NCI-H1092 (cell line): ENCODE measurements at places on chromosomes 5 and 9.

DNA sequence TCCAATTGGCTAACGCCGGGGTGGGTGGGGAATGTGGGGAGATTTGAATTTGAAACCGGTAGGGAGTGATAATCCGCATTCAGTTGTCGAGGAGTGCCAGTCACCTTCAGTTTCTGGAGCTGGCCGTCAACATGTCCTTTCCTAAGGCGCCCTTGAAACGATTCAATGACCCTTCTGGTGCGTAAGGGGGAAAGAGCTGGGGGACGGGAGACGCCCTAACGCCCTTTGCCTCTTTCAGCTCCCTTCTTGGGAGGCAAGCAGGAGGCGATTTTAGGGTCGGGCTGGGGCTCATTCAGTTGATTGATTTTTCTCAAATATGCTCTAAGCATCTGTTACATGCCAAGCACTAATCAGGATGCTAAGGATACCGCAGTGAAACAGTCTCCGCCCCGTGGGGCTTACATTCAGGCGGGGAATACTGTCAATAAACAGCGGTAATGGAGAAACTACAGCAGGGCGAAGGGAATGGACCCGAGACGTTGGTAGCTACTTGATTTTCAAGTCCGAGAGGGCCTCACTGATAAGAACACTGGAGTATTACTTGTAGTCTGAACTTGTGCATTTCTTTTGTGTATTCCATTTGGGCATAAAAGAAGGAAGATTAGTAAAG is at the start of gene HMMR:
TSS of gene HMMR (plus strand) at position 71 of the 610 bp plus-strand sequence. CDS start at position 132, 61 bp downstream.
- DNase-seq, result no peak

DNA sequence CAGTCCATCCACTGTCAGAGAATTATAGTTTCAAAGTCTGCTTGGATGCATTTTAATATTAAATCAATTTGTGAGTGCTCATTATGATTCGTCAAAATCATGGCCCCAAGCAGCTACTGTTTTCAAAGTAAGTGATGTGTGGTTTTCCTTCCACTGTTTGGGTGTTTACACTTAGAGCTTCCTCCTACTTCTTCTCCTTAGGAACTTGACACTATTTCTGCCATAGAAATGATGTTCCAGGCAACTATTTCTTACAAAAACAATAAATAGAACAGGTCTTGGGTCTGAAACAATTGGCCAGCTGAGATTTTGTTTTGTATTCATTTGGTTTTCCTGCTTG is 132.8 kb upstream of the RAI14 start:
- no peak for DNase-seq

GRCh38 chr5:2549900-2550299 is 201.6 kb downstream of the IRX2 start:
- DNase-seq, result no peak

DNA sequence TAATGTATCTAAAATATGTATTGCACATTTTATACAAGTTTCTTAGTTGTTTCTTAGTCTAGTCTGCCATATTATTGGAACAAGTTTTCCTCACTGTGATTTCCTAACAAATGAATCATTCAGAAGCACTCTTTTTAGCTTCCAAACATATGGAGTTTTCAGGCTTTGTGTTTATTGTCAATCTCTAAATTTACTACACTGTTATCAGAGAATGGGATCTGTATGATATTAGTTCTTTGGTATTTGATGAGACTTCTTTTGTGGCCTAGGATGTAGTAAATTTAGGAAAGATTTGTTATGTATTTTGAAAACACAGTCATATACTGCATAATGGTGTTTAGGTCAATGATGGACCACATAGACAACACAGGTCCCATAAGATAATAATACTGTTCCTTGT is 25.7 kb downstream of the SREK1IP1 start:
- no peak for DNase-seq

DNA sequence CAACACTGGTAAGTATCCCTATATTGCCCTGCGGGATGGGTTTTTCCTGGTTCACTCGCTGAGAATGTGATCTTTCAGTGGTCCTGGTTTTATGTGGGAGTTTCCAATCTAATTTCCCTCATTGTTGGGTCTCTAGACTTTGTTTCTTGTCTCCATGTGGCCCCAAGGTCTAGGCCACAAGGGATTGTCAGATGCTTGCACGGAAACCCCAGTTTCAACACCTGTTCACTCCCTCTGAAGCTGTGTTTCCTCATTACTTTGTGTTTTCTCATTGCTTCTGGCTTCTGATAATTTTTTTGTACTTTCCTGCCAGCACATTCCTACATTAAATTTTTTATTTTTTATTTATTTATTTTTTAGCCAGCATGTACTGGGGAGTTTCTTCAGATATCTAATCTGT is 191.5 kb downstream of the TTLL11 start:
- DNase-seq, result no peak

DNA sequence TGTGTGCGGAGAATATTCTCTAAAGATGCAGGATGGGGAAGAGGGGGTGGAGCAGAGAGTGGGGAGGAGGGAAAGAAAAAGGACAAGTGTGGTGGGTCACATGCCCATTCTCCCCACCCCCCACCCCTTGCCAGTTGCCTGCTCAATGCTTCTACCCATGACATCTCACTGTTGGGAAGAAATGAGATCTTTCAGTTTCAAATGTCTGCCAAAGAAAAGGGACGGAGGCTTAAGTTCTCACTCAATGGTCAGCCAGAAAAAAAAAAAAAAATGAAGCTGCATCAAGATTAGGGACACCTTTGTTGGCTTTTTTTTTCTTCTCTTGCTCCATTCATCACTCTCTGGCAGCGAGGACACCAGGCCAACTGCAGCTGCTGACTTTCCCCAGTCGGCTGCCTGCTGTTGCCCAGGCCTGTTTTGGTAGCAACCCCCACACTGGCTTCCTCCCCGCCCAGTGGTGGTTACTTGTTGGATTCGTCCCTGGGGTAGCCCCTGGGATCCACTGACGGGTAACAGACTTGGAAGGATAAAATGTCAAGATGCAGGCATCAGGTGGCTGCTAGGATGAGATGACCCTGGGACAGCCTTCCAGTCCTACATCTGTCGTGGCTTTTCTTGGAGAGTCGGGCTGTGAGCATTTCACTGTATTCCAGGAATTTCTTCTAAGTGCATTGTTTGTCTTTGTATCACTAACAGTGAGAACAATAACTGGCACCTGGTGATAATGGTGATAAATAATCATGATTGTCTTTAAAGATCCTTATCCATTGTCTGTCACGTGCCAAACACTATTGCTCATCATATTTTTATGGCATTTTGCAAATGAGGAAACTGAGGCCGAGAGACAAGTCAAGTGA is 9.1 kb downstream of the WWC1 start:
- no peak for DNase-seq

GRCh38 chr9:100639854-100640253 is 62.0 kb downstream of the CAVIN4 start:
- DNase-seq, result no peak

GRCh38 chr9:91785447-91785842 is 164.6 kb downstream of the ROR2 start:
- no peak for DNase-seq

DNA sequence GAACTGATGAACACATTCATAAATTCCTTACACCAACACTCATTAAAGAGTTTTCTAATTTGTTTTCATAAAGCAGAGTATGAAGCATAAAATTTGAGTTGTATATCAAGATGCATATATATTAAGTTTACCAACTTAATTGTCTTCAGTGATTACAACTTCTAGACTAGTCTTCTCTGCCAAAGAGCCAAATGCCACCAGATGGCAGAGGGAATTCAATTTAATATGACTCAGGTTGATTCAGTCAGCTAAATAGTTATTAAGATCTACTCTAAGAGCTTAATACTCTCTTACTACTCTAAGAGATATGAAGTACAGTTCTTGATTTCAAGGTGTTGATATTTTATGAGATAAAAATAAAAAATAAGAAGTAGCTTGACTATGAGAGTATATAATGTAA is 53.4 kb downstream of the CDH10 start:
- no peak for DNase-seq

GRCh38 chr5:164951570-164951969 is 1446.2 kb downstream of the MAT2B start:
- DNase-seq, result no peak

DNA sequence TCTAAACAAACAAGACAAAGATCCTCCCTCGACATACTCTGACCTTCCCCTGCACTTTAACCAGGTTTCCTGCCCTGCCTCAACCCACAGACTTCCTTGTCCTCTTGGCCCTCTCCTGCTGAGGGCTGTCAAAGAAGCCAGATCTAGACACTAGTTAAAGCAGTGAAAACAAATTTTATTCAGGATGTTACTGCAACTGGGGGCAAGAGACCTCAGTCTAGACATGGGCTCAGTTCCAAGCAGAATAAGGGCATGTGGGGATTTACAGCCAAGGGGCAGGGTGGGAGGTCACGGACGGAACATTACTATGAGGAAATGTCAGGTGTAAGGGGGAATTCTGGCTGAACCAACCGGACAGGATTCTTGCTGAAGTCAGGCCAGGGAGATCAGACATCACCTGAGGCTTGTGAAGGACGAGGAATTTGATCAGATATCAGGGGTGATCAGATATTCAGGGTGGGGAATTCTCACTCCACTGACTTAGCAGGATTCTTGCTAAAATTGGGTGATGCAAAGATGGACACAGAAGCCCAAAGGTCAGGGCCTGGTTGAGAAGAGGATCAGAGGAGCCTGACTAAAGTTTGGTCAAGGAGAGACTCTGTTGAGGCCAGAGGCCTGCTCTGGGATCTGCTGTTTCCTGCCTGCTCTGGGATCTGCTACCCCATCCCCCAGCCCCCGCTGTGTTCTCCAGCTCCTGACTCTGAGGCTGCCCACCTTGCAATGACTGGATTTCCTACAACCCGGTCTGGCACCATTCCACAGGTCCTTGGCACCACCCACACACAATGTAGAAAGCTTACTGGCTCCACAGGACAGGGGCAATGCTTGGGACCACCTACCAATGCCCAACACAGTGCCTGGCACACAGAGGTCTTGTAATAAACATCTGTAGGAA is 21.5 kb downstream of the GABBR2 start:
- no peak for DNase-seq

DNA sequence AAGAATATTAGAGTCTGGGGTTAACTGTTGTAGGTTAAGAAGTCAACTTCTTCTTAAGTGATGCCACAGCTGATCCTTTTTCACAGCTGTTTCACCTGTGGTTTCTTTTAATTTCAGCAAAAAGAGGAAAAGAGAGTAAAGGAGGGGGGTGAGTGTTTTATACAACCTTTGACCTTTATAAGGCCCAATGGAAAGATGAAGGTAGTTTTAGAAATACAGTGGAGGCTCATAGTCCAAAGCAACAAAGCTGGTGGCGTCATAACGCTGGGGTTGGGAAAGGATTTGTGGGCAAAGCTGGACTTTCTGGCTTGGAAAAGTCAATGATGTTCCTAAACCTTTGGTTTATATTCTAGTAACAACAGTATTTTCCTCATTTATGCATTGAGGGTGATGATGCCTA is 49.5 kb downstream of the RCL1 start:
- no peak for DNase-seq

DNA sequence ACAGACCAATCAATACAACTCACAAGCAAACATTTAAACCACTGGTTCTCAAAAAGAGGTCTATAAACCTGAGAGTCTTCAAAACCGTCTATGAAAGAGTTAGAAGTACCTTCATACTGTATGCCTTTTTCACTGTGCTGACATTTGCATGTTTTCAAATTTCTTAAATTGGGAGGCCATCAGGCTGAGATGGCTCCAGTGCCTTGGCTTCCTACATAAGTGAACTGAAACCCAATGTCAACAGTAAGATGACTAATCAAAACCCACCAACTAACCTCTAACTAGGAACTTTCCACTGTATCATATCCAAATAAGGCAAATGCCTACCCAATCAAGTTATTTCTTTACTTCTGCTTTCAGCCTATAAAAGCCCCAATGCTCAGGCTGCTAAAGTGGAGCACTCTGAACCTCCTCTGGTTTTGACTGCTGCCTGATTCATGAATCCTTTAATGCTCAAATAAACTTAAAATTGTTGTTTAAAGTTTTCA is 35.1 kb downstream of the FAM13B start:
- DNase-seq, result no peak

DNA sequence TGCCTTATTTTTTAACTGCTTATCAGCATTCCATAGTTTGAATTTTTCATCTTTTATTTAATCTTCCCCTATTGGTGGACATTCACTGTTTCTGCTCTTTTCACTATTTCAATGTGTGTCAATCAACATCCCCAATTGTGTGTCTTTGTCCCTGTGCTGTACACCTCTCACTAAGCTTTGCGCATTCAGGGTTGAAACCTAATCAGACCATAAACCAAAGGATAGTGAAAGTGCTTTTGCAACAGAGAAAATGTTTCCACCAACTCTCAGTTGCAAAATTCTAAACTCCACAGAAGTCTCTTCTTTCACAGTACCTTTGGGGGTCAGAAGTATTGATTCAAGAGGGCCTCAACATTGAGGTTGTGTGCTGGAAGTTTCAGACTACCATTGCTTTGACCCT is 127.1 kb upstream of the SAP30L start:
- no peak for DNase-seq

DNA sequence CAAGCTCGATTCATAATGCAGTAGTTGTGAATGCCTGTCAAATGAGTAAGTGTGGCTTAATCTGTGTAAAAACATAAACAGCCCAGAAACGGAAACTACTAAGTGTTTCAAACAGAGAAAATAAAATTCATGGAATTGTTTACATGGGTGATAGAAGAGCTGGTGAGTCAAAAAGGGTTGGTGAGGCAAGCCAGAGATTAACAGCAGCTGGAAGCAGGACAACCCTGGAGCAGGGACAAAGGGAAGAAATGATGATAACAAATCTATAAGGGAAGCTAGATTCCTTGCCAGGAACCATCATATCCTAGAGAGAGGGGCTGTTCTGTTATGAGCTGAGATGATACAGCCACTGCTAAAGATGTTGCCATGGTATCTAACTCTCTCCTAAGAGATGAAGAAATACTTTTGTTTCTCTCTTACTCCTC is 18.0 kb upstream of the PRR16 start:
- DNase-seq, result no peak

- no peak for DNase-seq
These were observed 92.0 kb downstream of the THBS4 start for GRCh38 chr5:80127116-80127552.
